Heart left ventricle (tissue), 16 donors: ENCODE measurements at places on chromosomes 5 and 9.
A peak's percentile ranks its signal among the peaks of the same experiment; 100 is the strongest.

- peak overlapping the region; percentile 78 for H3K27ac ChIP-seq
- H3K4me1 ChIP-seq, result no peaks in the 10 kb centered on the region
- peak overlapping the region; percentile 78 for H3K4me3 ChIP-seq
- H3K36me3 ChIP-seq, result no peaks in the 10 kb centered on the region
- H3K27me3 ChIP-seq, result no peaks in the 10 kb centered on the region
These were observed 1.5 kb downstream of the PARP8 start for GRCh38 chr5:50667653-50668595.

DNA sequence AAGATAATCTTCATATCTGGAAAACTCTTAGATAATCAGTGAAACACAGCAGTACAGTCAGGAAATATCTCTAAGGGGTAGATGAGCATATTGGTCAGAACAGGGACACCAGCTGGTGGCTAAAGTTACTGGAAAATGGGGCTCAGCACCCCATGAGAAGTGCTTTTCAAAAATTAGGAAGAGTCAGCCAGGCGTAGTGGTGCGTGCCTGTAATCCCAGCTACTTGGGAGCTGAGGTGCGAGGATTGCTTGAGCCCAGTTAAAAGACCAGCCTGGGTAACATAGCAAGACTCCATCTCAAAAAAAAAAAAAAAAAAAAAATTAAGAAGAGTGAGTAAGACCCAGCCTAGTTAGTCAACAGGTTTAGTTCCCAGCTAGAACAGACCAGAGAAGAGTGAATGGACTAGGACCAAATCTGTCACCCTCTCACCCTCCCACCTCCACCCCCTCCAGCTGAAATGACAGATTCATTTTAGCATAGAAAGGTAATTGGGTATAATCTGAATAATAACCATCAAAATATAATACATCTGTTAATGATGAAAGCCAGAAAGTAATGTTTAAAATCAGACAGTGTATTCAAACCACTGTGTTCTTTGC is 120.9 kb downstream of the CDC42SE2 start:
- no peaks in the 10 kb centered on the region for H3K4me1 ChIP-seq
- peaks cover 39% of the 10 kb centered on the region for H3K36me3 ChIP-seq
- DNase-seq, result no peak
- no peak overlapping the region for H3K27ac ChIP-seq

- no peaks in the 10 kb centered on the region for H3K27me3 ChIP-seq
- no peak overlapping the region for H3K27ac ChIP-seq
- no peaks in the 10 kb centered on the region for H3K36me3 ChIP-seq
- H3K4me3 ChIP-seq, result no peak overlapping the region
These were observed 257.8 kb downstream of the PLK2 start for GRCh38 chr5:58201922-58202648.

DNA sequence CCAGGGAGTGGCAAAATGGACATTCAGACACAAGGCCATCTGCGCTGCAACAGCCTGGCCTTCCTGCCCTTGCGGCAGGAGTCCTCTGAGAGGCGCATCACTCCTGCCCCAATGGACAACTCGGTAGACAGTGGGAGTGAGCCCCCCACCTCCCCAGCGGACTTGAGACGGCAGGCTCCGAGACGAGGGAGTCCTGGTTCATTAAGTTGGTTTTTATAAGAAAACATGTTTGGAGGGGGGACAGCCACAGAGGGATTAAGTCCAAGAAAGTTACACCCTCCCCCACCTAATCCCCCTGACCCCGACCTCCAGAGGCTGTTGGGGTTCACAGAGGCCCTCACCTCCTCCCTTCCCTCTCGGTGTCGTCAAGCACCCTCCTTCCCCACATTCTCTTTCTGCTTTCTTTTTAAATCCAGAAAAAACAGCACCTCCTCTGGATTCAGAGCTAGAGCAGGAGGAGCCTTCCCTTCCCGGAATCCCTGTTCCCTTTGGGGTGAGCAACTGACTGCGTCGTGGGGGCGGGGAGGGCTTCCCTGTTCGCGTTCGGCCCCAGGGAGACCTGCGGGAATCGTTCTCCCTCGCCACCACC is 1.8 kb upstream of the EGR1 start:
- H3K4me3 ChIP-seq, result peak overlapping the region; percentile 86
- peaks cover 19% of the 10 kb centered on the region for H3K36me3 ChIP-seq
- no peak for DNase-seq
- H3K4me1 ChIP-seq, result peaks cover 22% of the 10 kb centered on the region
- H3K27me3 ChIP-seq, result no peaks in the 10 kb centered on the region

GRCh38 chr9:130610862-130611707 is 31.7 kb downstream of the FUBP3 start:
- no peak overlapping the region for H3K4me3 ChIP-seq
- no peaks in the 10 kb centered on the region for H3K4me1 ChIP-seq
- H3K27me3 ChIP-seq, result no peaks in the 10 kb centered on the region
- H3K36me3 ChIP-seq, result peaks cover 72% of the 10 kb centered on the region
- peak; percentile 51 for DNase-seq

DNA sequence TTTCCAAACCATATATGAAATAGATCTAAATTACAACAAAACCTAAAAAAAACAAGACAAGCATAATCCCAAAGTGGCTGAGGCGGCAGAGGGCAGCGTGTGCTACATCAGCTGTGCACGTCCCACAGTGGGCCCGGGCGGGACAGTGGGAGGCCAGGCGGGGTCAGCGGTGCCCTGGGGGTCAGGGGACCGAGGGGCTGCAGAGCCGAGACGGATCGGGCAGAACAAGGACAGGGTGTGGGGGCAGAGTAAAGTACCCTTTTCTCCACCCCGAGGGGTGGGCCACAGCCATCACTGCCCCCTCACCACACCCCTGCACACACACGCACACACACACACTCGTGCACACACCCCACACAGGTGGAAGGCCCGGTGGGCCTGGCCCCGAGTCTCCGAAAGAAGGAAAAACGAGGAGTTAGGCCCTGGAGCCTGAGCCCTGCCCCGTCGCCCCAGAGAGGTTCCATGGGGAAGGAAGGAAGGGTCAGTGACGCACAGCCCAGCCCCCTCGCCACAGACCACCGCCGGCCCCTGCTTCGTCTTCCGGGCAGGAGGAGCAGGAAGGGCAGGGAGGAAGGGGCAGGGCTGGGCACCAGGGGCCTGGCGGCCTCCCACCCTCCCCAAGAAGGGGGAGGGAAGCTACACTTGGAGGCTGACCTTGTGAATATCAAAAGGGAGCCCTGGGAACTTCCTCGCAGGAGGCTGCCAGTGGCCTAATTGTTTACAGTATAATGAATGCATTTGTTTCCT is 49.6 kb upstream of the UBAC1 start:
- H3K27me3 ChIP-seq, result no peaks in the 10 kb centered on the region
- peaks cover 3% of the 10 kb centered on the region for H3K36me3 ChIP-seq
- DNase-seq, result peak; percentile 23
- no peak overlapping the region for H3K4me3 ChIP-seq
- H3K27ac ChIP-seq, result peak overlapping the region; percentile 61
- peaks cover 25% of the 10 kb centered on the region for H3K4me1 ChIP-seq

DNA sequence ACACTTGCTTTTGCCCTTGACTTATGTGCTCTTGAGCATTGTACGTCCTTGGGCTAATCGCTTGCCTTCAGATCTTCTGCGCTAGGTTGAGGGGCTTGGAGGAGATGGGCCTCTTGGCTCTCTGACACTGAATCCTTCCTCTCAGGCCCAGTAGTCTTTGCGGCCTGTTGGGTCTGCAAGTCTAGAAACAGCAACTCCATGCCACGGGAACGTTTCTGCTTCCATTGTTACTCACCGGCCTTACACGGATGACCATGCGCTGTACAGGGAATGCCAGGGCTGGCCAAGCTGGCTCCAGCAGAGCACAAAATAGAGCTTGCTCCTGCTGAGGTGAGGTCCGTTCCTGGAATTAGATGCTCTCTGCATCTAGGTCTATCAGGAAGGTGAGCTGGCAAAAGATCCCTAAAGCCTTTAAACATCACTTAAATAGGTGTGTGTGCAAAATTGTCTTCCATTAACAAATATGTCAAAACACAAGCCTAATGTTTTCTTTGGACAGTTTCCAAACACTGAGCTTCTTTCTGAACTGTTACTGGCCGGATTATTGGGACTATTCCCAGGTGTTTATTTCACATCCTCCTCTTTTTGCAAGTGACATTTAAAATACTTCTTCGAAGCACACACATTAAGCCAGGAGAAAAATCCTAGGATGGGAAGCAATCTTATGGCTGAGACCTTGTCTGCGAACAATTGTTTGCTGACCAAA is 29.7 kb downstream of the DAPK1 start:
- no peak overlapping the region for H3K27ac ChIP-seq
- H3K4me3 ChIP-seq, result no peak overlapping the region
- H3K36me3 ChIP-seq, result no peaks in the 10 kb centered on the region
- H3K27me3 ChIP-seq, result no peaks in the 10 kb centered on the region

- H3K27ac ChIP-seq, result no peak overlapping the region
- H3K4me1 ChIP-seq, result no peaks in the 10 kb centered on the region
These were observed 71.5 kb downstream of the MACROH2A1 start for GRCh38 chr5:135327429-135328127.

DNA sequence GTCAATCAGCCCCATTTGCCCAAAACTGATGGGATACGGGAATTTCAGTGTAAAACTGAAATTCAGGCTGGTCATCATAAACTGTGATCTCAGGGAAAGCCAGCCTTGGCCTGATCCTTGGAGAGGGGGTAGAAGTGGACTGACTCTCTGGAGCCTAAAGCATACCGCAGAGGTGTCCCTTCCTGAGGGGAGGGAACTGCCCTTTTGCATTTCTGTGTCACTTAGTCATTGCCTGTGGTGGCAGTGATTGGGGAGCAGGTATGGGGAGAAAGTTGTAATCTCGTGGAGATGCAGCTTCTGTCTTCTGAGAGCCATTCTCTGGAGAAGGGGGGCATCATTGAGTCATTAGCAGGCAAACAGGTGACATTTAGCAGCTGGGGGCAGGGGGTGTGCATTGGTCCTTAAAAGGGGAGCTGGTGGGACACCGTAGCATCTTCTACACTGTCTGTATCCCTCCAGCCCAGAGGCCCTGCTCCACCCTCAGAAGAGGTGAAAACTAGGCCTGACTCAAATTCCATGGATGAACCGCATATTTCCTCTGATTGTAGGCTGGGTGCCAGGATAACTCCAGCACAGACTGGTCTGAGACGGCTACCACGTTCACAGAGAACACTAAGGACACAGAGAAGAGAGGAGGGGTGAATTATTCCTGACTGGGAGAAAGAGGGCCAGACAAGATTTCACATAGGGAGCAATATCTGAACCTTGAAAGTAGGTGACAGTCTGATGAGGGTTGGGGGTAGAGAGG is 143.3 kb downstream of the SEC61B start:
- no peak overlapping the region for H3K4me3 ChIP-seq
- peaks cover 14% of the 10 kb centered on the region for H3K4me1 ChIP-seq
- no peak overlapping the region for H3K27ac ChIP-seq
- no peaks in the 10 kb centered on the region for H3K27me3 ChIP-seq
- H3K36me3 ChIP-seq, result no peaks in the 10 kb centered on the region
- no peak for DNase-seq

GRCh38 chr9:99178912-99179872 is 42.5 kb downstream of the ALG2 start:
- no peak for DNase-seq
- no peaks in the 10 kb centered on the region for H3K4me1 ChIP-seq
- no peaks in the 10 kb centered on the region for H3K36me3 ChIP-seq

DNA sequence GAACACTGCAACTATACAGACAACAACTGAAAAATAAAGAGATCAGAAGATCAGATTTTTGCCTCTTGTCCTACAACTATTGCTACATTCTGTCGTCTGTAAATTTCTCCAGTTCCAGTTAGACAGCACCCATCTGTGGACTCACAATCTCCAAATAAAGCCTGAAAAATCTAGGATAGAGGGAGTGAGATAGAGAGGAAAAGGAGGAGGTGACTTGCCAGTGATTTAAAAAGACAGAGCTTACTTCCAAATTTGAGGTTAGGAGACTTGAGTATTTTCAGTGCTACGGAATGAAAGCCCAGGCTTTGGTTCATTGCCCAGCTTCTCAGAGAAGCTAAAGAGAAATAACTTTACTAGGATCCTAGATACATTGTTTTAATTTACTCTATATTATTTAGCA is 63.6 kb downstream of the PTCD2 start:
- peak overlapping the region; percentile 25 for H3K27ac ChIP-seq
- no peaks in the 10 kb centered on the region for H3K27me3 ChIP-seq
- no peak overlapping the region for H3K4me3 ChIP-seq
- DNase-seq, result no peak
- no peaks in the 10 kb centered on the region for H3K36me3 ChIP-seq
- peaks cover 7% of the 10 kb centered on the region for H3K4me1 ChIP-seq

DNA sequence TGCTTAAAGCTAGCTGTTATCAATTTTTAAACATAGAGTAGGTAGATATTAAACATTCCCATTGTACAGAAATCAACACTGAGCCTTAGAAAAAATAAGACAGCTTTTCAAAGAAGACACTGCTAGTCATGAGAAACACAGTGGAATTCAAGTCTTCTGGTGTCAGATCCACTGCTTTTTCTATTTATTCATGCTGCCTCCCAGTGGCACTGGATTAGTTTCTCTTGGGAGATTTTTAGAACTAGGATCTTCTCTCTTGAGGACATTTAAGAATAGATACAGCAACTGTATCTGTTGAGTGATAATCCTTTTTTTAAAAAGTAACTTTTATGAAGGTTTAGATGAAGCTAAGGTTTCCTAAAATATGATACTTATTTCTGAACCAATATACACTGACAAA is 1635.4 kb upstream of the C9orf72 start:
- H3K36me3 ChIP-seq, result no peaks in the 10 kb centered on the region
- H3K27ac ChIP-seq, result no peak overlapping the region
- no peak overlapping the region for H3K4me3 ChIP-seq
- H3K4me1 ChIP-seq, result peaks cover 9% of the 10 kb centered on the region
- no peak for DNase-seq
- peaks cover 20% of the 10 kb centered on the region for H3K27me3 ChIP-seq

DNA sequence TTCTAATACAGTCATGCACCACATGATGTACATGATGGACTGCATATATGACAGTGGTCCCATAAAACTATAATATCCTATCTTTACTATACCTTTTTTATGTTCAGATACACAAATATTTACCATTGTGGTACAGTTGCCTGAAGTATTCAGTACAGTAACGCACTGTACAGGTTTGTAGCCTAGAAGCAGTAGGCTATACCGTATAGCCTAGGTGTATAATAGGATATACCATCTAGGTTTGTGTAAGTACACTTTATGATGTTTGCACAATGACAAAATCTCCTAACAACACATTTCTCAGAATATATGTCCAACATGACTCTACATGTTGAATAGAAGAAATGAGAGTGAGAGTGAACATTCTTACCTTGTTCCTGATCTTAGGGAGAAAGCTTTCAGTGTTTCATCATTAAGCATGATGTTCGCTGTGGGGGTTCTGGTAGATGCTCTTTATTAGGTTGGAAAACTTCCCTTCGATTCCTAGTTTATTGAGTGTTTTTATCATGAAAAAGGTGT is 31.8 kb downstream of the AMBP start:
- no peak overlapping the region for H3K27ac ChIP-seq
- no peaks in the 10 kb centered on the region for H3K27me3 ChIP-seq
- H3K4me3 ChIP-seq, result no peak overlapping the region
